ENCODE measurements at places on chromosomes 16 and 17.

DNA sequence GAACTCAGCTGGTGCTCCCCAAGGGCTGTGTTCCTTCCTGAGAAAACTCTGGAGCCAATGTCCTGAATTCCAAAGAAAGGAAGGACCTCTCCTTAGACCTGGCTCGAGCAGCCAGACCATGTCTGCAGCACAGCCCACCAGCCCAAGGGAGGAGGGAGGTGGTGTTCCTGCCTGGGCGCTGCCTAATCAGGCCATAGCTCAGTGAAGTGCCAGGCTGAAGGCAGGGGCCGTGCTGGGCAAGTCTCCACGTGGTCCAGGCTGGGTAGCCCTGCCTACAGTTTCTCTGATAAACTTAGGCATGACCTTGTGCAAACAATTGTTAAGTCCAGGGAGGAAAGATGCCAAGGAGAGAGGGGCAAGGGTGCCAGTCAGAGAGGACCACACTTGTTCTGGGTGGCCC lies 76.8 kb downstream of the MPRIP start:
- no peak for DNase-seq

- no peak for DNase-seq
Observed at GRCh38 chr16:57956270-57956808, 14.6 kb downstream of the CNGB1 start.

- peak; percentile 73 for DNase-seq
Observed at GRCh38 chr17:18960803-18961511, 9.0 kb downstream of the SLC5A10 start.

DNA sequence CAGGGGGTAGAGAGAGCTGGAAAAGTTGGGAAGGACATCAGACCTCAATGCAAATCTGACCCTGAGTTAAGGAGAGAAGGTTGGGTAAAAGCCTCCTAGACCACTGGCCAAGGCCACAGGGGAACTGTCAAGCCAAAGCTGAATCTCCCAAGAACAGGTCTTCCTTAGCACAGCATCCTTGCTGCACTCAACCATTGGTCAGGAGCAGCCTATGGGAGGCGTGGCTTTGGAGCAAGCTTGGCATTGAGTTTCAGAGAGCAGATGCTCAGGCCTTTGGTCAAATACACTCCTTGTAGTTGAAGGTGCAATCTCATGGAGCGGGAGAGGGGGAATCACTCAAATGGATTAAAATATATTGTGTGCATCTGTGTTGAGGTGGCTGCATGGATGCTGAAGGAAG lies 21.8 kb downstream of the SOX9 start:
- DNase-seq: no peak

GRCh38 chr16:57616876-57617275 lies 11.6 kb upstream of the ADGRG1 start:
- peak; percentile 10 for DNase-seq

GRCh38 chr17:7755095-7755890 lies 37.7 kb downstream of the DNAH2 start:
- no peak for DNase-seq

DNA sequence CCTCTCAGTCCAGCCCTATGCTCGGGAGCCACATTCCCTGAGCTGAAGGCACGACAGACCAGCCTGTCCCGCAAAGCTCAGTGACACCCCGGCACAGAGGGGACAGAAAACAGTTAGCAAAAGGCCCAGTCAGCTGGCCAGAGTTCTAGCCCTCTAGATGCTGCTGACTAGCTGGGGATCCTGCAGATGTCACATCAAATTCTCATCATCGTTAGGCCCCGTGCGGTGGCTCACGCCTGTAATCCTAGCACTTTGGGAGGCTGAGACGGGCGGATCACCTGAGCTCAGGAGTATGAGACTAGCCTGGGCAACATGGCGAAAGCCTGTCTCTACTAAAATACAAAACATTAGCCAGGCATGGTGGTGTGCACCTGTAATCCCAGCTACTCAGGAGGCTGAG lies 17.2 kb downstream of the UBE2O start:
- no peak for DNase-seq

DNA sequence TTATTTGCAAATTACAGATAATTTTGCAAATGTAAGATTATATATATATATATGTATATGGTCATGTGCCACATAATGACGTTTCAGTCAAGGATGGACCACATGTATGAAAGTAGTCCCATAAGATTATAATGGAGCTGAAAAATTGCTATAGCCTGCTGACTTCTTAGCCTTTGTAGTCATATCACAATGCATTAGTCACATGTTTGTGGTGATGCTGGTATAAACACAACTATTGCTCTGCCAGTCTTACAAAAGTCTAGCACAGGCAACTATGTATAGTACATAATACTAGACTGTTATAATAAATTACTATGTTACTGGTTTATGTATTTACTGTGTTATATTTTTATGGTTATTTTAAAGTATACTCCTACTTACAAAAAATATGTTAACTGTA lies 444.3 kb downstream of the KCNJ2 start:
- DNase-seq: no peak

DNA sequence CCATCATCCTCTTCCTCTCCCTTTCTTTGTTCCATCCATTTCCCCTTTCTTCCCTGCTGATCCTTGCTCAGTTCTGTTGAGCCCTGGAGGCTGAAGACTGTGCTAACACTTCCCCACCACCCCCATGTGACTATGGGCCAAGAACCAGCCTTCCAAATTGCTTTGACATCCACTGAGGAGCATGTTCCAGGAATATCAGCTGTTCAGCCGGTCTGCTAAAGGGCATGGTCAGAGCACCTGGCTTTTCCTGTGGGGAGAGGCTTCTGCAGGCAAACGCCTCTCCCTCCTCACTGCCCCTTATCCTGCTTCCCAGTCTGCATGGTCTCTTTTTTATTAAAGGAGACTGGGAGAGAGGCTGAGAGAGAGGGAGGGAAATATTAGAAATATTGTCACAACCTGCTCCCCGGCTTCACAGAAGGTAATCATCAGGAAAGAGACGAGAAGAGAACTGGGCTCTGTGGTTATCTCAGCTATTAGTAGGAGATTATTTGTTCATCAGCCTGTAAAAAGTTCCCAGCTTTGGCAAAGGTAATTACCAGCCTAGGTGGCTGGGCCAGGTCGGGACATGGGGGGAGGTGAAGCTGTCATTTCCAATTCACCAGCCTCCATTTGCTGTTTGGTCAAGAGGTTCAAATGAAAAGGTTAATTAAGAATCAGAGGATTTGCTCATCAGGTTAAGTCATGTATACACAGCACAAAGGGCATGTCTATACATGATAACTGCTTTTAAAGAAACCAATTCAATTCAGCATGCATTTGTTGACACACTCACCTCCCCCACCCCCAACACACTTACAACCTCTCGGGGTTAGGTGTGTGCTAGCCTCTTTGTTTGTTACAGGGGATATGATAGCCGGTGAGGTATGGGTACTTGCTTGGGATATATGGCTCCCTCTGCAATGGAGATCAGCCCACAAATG lies 83.7 kb upstream of the CRHR1 start:
- peak; percentile 15 for DNase-seq

GRCh38 chr17:5225668-5226457 lies 8.8 kb downstream of the SCIMP start:
- DNase-seq: no peak

- DNase-seq: no peak
Observed at GRCh38 chr17:7213895-7214299, 5.7 kb downstream of the DLG4 start.

- DNase-seq: peak; percentile 59
Observed at GRCh38 chr17:80908776-80909175, 82.9 kb upstream of the CHMP6 start.

- no peak for DNase-seq
Observed at GRCh38 chr16:1613728-1614455, 1.7 kb downstream of the CRAMP1 start.

GRCh38 chr16:67027046-67027445 lies 1.9 kb upstream of the CBFB start:
- DNase-seq: no peak

DNA sequence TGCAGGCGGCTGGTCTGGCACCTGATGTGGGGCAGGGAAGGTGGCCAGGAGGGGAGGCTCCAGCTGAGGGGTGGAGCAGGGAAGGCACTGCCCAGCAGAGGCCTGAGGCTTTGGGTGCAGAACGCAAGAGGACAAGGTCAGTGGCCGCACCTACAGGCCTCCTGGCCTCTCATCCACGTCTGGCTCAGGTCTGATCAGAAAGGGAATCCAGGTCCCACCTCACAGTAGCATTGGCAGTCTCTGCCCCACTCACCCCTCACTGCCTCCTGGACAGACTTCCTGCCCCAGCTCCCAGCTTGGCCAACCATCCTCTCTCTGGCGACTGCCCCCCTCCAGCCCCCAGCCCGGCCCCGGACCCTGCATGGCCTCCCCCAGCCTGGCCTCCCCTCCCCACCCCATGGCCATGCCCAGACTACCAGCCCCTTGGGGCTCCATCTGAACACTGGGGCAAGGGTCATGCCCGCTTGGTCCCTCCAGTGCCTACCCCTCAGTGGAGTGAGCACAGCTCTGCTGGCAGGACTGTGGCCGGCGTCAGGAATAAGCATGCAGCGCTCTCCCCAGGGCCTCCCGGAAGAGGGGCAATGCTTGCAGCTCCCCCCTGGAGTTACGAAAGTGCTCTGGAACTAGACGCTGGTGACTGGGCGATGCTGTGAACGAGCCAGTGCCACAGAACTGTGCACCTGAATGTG lies 4.6 kb downstream of the UTS2R start:
- DNase-seq: no peak

DNA sequence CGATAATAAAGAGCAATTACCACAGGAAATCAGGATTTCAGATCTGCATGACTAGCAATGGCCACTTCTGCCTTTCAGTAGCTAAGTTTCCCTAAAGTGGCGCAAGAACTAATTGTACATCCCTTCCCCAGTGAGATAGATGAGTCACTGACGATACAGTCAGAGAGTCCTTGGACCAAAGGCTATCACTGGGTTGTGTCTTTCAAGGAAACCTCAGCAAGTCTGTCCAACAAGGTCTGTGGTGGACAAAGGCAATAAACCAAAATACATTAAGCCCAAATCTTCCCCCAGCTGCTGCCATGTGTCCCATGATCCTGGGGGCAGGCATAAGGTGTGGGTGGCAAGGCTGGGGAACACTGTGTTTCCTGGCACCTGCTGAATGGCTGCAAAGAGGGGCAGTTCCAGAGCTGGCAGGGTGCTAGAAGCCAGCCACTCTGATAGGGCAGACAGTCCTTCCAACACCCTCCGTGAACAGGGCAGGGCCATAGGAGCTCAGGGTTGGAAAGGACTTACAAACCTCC lies 20.5 kb upstream of the MTMR4 start:
- no peak for DNase-seq

DNA sequence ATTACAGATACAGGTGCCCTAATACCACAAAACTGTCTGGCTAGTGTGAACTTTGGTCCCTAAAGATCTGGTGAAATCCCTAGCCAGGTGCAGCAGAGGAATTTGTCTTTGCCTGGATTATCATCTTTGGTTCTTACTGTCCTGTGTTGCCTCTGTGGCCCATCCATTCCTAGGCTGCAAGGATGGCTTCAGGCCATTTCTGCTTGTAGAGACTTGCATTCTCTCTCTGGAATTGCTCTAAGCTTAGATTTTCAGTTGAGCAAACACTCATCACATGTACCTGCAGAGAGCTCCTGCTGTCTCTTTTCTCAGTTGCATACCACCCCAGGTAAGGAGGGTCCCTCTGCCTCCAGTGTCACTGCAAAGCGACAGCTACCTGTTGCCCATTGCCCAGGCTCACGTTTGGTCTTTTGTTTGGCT lies 114.9 kb downstream of the PRKCA start:
- DNase-seq: no peak

DNA sequence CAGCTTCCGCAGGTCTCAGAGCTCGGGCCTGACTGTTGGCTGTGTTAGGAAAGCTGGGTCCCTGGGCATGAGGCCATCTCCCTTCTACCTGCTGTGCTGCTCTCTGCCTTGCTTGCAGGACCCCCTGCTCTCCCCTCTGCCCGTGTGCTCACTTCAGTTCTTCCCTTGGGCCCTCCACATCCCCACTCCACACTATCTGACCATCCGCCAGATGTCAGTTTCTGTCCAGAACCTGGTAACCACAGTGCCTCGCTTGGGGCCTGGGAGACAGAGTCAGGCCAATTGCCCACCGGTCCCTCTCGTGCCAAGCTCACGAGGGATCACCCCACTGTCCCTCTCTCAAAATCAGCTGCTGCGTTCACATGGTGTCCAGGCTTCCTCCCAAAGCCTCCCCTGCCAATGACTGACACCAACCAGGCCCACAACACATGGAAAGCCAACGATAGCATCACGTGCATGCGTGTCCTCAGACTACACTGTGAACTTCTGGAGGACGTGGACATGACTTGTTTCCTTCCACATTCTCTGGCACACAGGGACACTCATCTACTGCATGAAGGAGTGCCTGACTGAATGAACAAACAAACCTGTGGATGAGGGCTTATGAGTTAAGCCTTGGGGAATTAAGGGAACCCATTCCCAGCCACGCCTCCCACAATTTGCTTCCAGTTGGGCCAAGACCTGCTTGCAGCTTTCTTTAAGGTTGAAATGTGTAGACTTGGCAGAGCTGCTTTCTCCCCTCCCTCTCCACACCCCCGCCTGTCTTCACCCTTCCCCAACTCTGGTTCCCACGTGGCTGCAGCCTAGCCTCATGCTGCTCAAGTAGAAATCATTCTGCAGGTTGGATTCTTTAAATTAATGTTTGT lies 72.5 kb upstream of the ZNF423 start:
- peak; percentile 5 for DNase-seq

GRCh38 chr16:13923703-13924298 lies 3.8 kb downstream of the ERCC4 start:
- DNase-seq: no peak

GRCh38 chr16:80161799-80162739 lies 378.7 kb upstream of the DYNLRB2 start:
- no peak for DNase-seq

DNA sequence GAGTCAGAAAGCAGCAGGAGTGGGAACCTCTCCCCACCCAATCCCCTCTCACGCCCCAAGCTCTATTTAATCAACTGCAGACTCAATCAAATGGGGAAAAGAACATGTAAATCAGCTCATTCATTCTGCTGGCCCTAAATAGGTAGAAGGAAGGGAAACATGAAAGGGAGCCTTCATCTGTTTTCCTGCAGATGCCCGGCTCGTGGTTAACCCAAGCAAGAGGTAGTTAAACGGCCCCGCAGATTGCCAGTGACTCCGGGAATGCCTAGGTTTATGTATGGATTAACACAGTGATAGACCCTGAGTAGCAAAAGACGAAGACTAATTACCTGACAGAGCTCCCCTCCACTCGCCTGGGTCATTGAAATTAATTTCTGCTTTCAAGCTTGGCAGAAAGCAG lies 542.0 kb downstream of the WWOX start:
- DNase-seq: no peak

DNA sequence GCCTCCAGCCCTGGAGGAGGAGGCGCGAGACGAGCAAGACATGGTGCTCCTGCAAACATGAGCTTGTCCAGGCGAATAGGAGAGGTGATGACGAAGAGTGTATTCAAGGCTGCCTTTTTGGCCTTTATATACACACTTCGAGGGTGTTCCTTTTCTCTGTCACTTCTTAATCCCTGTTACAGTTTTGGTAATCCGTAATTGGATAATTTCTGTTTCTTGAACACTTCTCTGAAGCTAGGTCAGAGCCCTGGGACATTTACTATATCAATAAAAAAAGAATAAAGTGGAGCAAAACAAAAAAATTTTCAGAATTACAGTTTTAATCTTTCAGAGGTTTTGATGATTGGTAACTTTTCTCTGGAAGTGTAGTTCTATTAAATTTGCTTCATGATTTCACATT lies at the start of gene KRT24:
TSS of gene KRT24 (minus strand) at position 101 of the 400 bp plus-strand sequence. CDS start at position 42, 59 bp downstream.
- no peak for DNase-seq

Measured in RWPE2 (cell line).